Immature natural killer cell (primary cell): ENCODE measurements at places on chromosomes 7 and 10.

DNA sequence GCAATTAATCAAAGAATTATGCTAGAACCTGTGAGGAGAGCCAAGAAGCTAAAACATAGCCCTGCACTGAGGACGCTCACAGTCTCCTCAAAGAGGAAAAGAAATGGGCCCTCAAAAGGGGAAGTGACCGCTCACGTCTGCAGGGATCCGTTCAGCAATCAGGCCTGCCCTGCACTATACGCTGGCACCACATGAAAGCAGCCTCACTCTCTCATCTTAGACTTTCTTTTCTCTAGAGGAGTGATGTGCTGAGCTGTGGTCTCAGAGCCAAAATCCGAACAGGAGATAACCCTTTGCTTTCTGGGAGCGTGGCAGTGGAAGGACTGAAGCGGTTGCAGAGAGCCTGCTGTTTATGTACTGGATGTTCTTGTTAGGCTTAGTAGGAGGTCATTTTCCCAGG, 6.3 kb upstream of the IL2RA start:
- DNase-seq: no peak

DNA sequence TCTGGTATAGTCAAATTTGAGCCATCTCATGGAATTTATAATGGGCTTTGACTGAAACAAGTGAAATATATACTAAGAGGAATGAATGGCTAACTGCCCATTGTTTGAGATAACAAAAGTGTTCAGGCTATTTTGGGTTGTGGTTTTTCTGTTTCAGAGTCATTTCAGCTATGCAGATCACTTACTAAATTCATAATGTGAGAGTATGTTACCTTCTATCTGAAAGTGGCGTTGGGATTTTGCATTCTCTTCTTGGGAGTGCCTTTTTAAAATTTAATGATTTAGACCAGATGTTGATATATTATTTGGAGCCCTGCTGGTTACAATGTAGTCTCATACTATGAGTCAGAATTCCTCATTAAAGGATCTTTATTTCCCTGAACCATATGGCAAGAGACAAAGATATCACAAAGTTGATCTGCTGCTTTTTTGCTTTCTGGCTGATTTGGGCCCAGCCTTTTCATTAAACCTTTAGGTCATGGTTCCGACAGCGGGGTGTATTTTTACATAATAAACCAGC, 10.4 kb downstream of the VCL start:
- DNase-seq: no peak

GRCh38 chr7:103432712-103433111, 13.3 kb downstream of the SLC26A5 start:
- no peak for DNase-seq

GRCh38 chr10:89302625-89303024, 779 bp downstream of the IFIT2 start:
- DNase-seq: no peak

GRCh38 chr7:155886391-155887173, 74.3 kb upstream of the SHH start:
- DNase-seq: no peak

GRCh38 chr10:128614016-128614605, 487.9 kb upstream of the MKI67 start:
- DNase-seq: no peak

- DNase-seq: peak; percentile 77
Observed at GRCh38 chr7:100130608-100131453, 4.1 kb downstream of the MBLAC1 start.

GRCh38 chr10:110918269-110918642, 724 bp downstream of the BBIP1 start:
- DNase-seq: no peak

DNA sequence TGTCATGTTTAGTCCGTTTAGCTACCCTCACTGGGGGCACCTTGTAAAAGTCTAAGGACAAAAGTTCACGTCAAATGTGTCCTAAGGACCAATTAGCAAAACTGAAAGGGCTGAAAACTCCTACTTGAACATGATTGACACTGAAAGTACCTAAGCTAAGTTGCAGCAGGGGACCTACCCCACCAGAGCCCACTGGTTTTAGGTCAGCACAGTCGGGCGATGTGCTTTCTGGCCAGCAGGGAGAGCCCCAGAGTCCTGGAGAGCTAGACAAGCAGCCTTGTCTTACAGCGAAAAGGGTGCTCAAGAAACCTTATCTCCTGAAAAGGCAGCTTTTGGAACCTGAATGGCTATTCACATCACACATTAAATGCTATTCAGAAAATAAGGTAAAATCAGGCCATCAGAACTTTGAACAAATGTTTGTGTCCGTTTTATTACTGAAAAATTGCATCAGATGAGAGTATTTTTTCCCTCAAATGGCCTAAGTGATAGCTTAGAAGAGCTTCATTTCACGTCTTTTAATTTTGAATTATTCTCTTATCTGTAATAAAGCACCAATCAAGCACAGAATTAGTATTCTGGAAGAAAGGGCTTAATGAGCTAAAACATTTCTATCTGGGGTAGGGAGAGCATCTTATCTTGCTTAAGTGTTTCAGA, 52.2 kb upstream of the MKI67 start:
- DNase-seq: peak; percentile 22

DNA sequence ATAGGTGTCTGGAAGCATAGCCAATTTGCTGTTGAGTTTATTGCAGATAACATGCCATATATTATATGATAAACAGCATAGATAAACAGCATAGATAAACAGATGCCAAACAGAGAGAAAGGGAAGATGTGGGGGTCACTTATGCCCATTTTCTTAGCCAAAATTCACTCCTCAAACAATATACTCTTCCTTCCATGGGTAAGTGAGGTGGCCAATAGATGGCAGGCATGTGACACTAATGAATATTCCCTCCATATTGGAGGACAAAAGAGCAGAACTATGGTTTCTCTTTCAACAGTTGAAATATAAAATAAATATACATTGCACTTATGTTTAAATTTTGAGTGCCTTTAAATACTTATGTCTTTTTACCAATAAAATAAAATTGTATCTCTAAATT, 1212.8 kb downstream of the REEP3 start:
- no peak for DNase-seq

DNA sequence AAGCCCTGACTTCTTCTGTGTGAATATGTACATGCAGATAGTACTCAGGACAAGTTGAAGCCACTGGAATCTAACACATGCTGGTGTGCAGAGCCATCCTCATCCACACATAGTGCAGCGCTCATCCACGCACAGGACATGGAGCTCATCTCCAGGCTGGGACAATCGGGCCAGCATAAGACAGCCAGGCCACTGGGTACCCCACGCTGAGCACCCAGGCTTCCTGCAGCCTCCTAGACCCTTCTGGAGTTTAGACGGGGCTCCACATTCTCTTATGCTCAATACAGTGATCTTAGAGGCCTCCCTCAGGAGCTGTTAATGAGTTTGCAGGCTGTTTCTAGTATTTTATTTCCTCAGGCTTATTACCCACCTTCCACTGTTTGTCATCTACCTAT, 238.9 kb downstream of the TNS3 start:
- DNase-seq: no peak

DNA sequence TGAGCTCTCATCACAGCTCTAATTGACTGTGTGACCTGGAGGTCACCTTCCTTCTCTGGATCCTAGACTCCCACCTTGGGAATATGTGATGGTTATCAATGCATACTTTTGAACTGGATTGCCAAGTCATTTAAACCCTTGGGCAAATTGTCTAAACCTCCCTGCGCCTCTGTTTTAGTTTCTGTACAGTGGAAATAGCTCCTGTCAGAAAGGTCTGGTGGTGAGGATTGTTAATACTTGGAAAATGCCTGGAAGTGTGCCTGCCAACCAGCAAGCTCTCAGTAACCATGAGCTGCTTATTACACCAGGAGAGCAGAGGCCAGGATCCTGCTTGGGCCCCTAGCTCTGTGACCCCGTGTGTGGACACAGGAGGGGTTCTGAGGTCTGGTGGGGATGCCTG, 108.7 kb upstream of the PPIF start:
- no peak for DNase-seq

DNA sequence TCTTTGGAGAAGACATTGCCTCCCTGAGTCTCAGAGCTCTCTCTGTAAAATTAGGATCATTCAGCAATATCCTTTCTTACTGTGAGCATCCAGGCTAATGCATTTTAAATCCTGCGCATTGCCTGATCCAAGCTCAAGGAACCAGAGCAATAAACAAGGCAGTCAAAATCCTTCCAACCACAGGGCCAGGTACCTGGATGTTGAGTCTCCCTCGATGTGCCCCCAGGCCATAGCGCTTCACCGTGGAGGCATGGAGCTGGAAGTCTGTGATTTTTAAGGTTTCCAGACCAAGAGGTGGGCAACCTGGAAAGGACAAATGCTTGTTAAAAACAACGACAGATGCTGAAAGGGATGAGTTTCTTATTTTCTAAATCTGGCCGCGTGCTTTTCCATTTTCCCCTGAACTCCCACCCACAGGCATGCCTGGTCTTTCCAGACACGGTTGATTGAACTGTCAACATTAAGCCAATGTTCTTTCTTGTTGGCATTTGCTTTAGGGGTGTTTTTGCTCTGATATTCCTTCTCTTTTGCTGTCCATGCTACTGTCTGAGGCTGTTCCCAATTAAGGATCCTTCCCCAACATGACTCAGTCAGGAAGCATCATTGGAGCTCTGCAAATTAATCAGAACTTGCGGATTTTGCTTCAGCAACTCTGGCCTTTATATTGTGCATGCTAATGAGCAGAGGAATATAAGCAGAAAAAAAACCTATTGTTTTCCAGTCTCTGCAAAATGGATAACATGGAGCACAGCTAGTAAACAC, 29.0 kb downstream of the CPXM2 start:
- DNase-seq: no peak

DNA sequence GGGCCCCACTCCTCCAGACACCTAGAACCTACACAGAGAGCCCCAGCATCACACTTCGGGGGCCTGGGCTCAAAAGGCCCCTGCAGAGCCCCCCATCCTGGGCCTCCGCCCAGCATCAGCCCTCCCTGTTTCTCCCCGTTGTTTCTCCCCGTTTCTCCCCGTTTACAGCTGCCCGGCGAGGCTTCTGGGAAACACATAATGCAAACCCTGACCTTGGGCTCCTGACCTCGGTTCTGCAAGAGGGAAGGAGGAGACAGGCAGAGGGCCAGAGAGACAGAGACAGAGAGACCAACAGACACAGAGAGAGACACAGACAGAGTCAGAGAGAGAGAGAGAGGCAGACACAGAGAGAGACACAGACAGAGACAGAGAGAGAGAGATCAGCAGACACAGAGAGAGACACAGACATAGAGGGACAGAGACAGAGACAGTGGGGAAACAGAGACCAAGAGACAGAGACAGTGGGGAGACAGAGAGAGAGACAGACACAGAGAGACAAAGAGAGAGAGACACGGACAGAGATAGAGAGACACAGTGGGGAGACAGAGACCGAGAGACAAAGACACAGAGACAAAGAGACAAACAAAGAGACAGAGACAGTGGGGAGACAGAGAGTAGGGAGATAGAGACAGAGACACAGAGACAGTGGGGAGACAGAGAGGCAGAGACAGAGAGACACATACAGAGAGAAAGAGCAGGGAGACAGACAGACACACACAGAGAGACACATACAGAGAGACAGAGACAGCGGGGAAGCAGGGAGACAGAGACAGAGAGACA, 12.5 kb downstream of the VENTX start:
- no peak for DNase-seq
